Activated T-helper 1 cell treated with anti-CD3 and anti-CD28 coated beads, Interleukin-2, amount 50 U/mL, for 16 hours (primary cell): ENCODE measurements at places on chromosomes 2 and 18.

GRCh38 chr2:172448544-172449267 lies 21.3 kb downstream of the ITGA6 start:
- DNase-seq, result no peak

- no peak for DNase-seq
These were observed 16.3 kb downstream of the SULT1C2 start for GRCh38 chr2:108304975-108305374.

DNA sequence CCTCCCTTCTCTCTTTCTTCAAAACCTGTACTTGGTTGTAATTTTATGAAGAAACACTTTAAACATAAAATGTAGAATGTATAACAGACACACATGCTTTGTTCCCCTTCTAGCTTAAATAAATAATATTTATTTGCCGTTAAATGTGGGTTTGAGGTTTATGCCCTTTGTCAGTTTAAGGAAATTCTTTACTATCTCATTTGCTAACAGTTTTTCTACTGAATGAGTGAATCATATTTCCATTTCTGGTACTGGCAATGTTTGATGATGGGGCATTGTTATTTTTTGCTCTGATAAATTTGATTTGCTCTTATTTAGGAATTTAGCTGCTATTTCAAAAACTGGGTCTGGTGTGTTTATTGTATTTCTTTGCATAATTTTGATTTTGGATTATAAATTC lies 555.6 kb downstream of the CCDC85A start:
- DNase-seq, result no peak

GRCh38 chr2:97728091-97728731 lies 14.8 kb downstream of the ZAP70 start:
- DNase-seq, result no peak

GRCh38 chr18:75837316-75837715 lies 409.8 kb upstream of the SMIM21 start:
- DNase-seq, result no peak

DNA sequence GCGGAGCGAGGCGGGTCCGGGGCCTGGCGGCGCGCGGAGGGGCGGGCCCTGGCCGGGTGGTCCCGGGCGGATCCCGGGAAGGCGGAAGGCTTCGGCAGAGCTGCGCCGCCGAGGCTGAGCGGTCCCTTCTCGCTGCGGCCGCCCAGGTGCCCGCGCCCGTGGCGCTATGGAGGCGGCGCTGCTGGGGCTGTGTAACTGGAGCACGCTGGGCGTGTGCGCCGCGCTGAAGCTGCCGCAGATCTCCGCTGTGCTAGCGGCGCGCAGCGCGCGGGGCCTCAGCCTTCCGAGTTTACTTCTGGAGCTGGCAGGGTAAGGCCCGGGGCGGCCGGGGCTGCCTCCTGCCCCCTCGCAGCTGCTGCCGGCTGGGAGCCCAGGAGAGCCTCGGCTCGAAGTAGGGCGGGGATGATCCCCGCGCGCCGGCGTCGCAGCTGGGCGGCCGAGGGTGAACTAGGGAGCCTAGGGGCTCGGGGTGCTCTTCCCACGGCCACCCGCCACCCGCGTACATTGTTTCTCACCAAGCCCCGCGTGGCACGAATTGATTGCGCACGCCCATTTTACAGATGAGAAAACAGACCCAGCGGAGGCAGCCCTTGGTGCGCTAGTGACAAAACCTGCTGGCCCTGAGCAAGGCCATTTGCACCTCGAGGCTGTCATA lies at the start of gene SLC66A3:
Gene SLC66A3 (plus strand): TSS at position 87 of the 655 bp plus-strand sequence. CDS start 80 bp downstream, at position 167.
- DNase-seq, result peak; percentile 16

GRCh38 chr2:160425434-160426151 lies 68.0 kb downstream of the RBMS1 start:
- DNase-seq, result no peak

GRCh38 chr2:42040643-42041278 lies 7.1 kb upstream of the PKDCC start:
- DNase-seq, result no peak

DNA sequence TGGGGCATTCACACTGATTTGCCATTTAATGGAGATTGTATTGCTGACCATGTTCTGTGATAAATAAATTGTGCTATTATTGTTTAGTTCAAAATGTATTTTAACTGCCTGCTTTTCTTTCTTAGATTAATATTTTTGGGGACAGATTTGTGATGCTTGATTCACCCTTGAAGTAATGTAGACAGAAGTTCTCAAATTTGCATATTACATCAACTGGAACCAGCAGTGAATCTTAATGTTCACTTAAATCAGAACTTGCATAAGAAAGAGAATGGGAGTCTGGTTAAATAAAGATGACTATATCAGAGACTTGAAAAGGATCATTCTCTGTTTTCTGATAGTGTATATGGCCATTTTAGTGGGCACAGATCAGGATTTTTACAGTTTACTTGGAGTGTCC lies 1.8 kb downstream of the DNAJC10 start:
- DNase-seq, result no peak

DNA sequence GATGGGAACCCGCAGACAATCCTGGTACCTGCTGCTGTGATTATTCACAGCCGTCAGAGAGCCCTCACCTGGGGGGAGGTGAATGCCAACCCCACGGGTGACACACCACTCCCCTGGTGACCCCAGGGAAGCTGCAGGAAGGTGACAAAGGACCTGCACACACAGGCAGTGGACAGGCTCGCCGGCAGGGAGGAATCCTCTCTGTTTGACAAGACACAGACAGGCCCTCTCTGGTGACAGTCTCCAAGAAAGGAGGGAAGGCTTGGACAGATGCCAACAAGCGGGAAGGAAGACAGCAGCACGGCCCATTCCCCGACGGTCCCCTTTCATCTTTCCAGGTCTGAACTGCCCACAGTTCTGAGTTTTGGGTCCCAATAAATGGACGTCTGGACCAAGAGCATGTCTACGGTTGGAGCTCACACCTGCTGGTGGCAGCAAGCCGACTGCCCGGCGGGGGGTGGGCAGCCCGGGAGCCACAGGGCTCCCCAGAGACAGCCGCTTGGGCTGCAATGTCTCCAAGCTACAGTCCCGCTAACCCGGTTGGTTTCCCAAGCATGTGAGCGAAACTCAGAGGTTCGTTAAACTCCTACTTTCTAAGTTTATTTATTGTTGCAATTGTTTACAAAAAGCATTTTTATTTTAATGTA lies 31.8 kb downstream of the HDAC4 start:
- no peak for DNase-seq

- no peak for DNase-seq
These were observed 16.2 kb downstream of the AQP12A start for GRCh38 chr2:240707821-240708220.

GRCh38 chr2:74440378-74441169 lies 1.2 kb downstream of the RTKN start:
- DNase-seq, result no peak

DNA sequence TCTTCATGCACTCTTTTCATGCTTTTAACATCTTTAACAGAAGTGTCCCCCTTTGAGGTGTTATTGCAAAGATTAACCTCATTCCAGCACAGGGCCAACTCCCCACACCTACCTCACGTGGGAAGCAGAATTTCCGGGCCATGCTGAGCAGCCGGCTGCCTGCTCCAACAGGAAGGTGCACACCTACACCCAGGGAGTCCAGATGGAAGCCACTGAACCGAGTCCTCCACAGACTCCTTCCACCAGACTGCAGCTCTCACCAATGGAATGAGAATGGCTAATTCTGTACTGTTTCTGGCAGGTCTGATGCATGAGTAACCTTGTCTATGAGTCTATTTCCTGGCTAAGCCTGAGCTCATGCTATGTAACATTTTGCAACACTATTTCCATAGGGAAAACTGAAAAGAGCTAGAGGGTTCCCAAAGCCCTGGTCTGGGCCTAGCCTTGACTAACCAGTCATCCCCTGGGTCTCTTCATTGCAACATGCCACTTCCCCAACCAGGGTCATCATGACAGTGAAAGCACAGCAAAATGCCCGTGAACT lies 11.0 kb downstream of the ERFE start:
- no peak for DNase-seq

GRCh38 chr2:170411660-170412059 lies 233.7 kb downstream of the MYO3B start:
- DNase-seq, result no peak

- DNase-seq, result no peak
These were observed 1599.2 kb upstream of the TMEFF2 start for GRCh38 chr2:193793914-193794313.

DNA sequence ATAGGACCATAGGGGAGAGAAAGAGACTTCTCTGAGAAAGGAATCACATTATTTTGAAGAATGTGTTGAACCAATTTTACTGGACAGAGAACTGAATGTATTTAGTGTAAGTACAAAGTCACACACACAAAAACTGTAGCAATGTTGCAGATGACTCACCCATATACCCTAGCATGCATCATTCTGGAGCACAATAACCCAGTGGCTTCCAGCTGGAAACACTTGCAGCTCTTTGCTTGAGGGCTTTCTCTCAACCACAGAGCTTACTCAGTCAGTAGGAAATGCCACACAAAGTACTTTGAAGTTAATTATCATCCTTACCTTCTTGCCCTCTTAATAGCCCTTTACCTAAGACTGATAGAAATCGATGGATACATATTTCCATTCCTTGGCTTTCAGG lies 760.0 kb upstream of the FSHR start:
- DNase-seq, result no peak

DNA sequence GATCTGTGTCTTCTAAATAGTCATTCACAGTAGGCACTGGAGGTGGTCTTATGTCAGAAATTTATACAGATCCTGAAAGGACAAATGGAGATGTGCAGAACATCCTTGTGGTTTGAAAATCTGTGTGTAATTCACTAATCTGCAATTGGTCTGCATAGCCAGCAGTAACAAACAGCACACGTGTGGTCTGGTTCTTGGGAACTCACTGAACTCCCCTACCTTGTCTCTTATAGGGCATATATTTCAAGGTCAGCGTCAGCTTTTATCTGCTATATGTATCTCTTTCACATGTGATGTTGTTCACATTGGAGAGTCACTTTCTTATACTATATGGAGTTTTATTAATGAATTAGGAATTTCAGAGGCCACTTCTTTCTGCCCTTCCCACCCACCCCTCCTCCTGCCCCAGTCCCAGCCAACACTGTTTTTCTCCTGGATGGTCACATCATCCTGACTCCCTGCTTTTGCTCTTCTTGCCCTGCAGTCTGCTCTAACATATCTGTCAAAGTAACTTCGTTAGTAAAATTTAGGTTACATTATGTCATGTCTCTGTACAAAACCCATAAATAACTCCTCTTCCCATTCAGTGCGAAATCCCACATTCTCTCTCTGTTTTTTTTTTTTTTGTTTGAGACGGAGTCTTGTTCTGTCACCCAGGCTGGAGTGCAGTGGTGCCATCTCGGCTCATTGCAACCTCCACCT lies 35.4 kb upstream of the CABYR start:
- no peak for DNase-seq

- DNase-seq, result no peak
These were observed 26.5 kb downstream of the AQP12B start for GRCh38 chr2:240655931-240656886.

DNA sequence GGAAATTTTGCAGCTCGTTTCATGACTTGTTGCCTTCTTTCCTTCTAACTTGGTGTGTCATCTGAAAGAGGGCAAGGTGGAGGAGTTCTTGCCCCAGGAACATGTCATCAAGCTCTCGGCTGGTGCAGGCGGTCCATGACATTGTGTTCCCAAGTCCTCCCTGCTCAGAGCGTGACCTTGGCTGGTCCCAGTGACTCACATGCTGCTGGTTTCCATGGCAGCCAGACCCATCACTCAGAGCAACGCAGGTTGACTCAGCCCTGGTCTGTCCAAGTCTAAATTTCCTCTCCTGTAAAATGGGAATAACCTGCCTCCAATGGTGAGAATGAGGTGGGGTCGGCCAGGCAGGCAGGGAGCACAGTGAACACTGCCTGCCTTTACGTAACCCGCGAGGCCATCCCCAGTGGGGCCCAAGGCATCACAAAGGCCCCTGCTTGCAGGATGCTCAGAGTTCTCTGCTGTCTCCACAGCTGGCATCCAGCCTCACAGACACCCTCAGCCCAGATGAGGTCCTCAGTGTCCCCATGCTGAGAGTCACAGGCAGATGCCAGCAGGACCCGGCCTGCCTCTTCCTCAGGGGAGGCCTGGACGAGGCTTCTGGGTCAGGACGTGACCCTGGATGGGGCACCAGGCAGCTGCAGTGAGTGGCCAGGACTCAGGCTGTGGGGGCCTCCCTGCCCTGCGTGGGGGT lies 143.7 kb downstream of the TPO start:
- no peak for DNase-seq

DNA sequence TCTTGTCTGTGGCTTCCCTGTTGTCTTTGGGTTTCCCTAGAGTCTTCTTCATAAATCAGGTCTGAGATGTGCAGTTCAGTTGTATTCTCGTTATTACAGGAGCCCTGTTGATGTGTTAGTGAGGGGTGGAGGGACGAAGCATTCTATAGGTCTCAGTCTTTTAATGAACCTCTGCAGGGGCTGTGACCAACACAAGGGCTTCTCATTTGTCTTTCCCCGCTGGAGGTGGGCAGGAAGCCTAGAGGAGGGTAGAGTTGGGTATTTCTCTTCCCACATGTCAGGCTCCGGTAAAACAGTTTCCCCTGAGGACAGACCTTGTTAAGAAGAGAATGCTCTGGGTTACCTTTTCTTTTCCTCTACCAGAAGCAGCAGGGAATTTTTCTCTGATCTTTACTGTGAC lies 31.2 kb downstream of the PROC start:
- no peak for DNase-seq

GRCh38 chr2:159249990-159250715 lies 36.4 kb downstream of the WDSUB1 start:
- no peak for DNase-seq

- no peak for DNase-seq
These were observed 4.2 kb downstream of the ECEL1 start for GRCh38 chr2:232483311-232483922.

DNA sequence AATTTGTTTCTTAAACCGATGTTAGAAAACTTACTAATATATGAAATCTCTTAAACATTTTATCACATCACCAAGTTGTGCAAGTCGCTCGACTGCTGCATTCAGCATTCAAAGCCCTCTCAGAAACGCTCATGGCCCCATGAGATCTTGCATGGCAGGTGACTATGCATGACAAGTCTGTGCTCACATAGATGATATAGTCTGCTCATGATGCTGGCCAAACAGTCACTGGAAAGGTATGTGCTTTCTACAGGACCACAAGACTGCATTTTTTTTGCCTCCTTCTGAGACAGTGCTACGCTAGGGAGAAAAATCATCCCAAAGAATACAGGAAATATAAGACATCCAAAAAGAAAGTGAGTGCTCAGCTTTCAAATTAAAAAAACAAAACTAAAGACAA lies 98.3 kb upstream of the ZBTB14 start:
- DNase-seq, result no peak

- no peak for DNase-seq
These were observed 97.0 kb upstream of the SLC35G4 start for GRCh38 chr18:11512096-11513025.

GRCh38 chr18:40404284-40404683 lies 1550.8 kb upstream of the PIK3C3 start:
- DNase-seq, result no peak

GRCh38 chr2:239164335-239164871 lies 236.4 kb downstream of the HDAC4 start:
- no peak for DNase-seq

- DNase-seq, result no peak
These were observed 753.5 kb upstream of the PKDCC start for GRCh38 chr2:41294331-41294730.

GRCh38 chr18:44914028-44914427 lies 233.3 kb downstream of the SETBP1 start:
- no peak for DNase-seq

- no peak for DNase-seq
These were observed 679.0 kb upstream of the ID2 start for GRCh38 chr2:8002765-8003393.
